ENCODE measurements at places on chromosomes 11 and 22.

DNA sequence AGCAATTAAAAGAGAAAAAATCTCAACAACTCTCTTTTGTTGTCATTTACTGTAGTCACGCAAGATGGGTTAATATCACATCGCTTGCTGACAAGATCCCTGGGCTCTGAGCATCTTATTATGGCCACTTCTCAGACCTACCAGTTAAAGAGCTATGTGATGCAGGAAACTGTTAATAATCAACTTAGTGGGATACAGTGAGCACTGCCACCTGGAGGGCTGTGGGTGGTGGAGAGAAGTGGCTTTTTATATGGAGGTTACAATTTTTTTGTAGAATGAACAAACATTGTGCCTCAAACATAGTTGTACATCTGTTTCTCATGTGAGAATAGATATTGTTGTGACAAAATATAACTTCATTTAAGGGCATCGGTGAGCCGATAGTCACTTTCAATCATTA lies 181.0 kb downstream of the TENM4 start:
- DNase-seq, result no peak

GRCh38 chr22:42967933-42968332 lies 47.0 kb downstream of the PACSIN2 start:
- no peak for DNase-seq

- DNase-seq, result no peak
These were observed 40.7 kb downstream of the SHANK2 start for GRCh38 chr11:71211631-71212030.

DNA sequence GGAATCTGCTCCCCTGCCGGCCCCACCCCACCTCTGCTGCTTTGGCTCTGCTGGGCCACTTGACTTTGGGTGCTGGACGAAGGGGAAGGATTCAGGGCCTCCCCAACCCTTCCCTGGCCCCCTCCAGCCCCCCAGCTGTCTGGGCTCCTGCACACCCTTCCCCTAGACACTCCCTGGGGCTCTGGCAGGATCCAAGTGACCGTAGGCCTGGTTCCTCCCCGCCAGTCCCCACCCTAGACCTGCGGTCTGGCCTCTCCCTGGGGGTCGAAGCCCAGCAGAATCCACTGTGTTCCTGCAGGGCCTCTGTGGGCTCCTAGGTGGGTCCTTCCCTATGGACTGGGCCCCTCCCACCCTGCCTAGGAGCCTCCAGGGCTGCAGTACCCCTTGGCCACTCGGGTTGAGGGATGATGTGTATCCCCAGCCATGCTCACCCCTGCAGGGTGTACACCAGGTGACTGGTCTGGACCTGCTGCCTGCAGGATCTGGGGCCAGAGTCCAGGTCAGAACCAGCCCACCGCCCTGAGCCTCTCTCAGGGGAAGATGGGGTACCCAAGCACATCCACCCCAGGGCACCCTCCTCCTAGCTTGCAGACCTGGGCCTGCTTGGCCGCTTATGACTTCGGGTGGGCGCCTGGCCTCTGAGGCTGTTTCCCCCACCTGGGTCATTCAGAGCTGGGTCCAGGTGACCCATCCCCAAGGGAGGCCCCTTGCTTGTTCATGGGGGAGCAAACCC lies 5.6 kb downstream of the PIM3 start:
- DNase-seq, result no peak

DNA sequence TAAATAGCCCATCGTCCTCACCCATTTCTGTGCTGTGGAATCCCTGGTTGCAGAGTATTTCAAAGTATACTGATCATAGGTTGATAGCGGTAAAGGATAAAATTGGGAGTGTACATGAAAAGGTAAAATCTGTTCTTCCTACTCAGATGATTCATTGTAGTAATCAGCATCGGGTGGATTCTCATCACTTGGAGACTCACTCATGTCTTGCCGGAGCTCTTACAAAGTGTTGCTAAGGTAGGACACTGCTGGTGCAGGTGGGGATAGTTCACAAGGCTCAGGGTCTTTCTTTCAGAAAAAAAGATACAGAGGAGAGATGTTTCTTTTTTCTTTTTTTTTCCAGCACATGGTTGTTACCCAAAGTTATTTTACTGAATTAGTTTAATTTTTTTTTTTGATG lies 84.8 kb downstream of the MTNR1B start:
- no peak for DNase-seq

Measured in fibroblast of the conjunctiva (primary cell).